Body of pancreas (tissue), 4 donors: ENCODE measurements at places on chromosomes 13 and 19.

DNA sequence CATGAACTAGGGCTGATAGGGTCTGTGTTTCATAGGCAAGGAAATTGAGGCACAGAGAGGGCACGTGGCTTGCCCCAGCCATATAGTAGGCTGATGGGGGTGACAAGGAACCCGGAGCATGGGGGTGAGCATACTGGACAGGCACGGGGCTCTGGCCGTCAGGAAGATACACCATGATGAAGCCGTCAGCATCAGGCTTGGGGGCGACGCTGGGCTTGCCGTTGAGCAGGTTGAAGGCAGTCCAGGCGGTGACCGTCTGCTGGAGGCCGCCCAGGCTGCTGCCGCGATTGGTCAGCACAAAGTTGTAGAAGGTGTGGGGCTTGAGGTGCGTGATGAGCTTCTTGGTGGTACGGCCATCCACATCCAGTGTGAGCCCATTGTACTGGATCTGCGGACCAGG lies 119.7 kb downstream of the PTPRS start:
- no peak for DNase-seq

GRCh38 chr19:35449359-35450043 lies 1.4 kb downstream of the FFAR2 start:
- DNase-seq, result no peak

- DNase-seq, result peak; percentile 43
These were observed 188.5 kb downstream of the FOXO1 start for GRCh38 chr13:40477623-40478608.

- DNase-seq, result no peak
These were observed 368 bp downstream of the KCNC3 start for GRCh38 chr19:50328873-50329145.

DNA sequence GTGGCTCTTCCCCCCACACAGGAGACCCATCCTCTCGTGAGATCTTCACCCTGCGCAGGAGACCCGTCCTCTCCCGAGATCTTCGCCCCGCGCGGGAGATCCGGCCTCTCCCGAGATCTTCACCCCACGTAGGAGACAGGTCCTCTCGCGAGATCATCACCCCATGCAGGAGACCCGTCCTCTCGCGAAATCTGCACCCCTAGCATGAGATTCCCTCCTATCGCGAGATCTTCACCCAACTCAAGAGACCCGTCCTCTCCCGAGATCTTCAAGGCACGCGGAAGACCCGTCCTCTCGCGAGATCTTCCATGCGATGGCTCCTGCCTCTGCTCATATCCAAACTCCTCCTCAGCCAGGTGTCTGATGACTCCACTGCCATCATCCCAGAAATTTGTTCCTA lies 24.3 kb downstream of the LAIR2 start:
- no peak for DNase-seq

- no peak for DNase-seq
These were observed 21.7 kb upstream of the RNF17 start for GRCh38 chr13:24742294-24742693.

DNA sequence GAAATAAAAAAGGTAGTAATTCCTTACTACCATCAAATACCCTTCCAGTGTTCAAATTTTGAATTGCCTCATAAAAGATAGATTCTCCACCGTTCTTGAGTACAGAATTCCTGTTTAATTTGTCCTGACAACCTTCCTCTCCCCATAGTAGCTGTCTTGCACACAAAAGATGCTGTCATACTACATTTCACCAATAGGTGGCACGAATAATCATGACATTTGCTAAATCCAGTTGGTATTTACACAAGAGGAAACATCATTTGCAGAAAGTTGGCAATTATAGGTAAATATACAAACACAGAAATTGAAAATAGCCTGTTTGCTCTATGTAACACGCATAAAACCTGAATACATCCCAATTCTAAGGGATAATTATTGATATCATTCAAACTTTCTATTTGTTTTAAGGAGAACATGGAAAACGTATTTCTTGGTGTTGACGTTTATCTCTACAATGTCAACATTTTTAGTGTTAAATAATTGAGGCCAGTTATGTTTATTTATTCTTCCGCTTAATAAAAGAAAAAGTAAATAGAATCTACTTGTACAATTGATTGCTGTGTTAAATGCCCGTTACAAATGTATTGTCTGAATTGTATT lies 58.3 kb upstream of the CLDN10 start:
- DNase-seq, result no peak

DNA sequence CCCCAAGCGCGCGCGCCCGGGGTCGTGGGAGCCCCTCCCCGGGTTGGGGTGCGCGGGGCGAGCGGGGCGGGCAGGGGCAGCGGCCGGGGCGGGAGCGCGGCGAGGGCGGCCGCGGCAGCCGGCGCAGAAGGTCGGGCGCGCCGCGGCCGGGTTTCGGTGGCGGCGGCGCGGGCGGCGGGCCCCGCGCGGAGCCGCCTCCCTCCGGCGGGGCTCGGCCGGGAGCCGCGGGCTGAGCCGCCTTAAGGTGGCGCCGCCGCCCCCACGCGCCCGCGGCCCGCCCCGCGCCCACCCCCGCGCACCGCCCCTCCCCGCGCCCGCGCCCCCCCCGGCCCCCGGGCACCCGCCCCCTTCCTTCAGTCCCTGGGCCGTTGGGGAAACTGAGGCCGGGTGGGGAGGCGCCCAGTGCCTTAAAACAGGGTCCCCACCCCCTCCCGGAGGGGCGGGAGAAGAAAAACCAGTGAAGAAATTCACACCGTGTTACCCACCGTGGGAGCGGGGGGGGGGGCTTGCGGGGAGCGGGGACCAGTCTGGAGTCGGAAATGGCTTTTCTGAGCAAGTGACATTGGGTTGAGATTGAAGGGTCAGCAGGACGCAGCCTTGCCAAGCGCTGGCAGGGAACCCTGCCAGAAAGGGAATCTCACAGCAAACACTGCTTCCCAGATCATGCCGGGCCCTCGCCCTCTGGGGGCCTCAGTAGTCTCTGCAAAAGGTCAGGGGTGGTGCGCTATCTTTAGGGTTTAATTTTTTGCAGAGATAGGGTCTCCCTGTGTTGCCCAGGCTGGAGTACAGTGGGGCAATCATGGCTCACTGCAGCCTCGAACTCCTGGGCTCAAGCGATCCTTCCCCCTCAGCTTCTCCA lies at the start of gene TLE2:
TLE2 (minus strand) TSS at position 216 of the 859 bp plus-strand sequence. CDS start 376 bp downstream, outside the sequence.
- peak; percentile 57 for DNase-seq

DNA sequence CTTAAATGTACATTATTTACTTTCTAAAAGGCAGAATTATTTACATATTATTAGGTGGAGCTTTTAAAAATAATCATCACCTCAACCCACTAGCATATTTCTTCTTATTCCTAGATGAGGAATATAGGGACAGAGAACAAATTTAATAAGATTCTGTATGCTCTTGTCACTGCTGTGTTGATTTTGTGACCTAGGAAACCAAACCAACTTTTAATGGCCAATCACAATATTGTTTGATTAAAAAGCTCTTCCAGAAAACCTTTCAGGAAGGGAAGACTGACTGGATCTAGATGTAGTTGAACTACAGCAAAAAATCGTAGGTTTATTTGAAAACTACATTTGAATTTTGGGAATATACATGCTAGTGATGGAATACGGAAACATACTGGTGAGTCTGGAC lies 91.8 kb upstream of the RAP2A start:
- DNase-seq, result no peak

- no peak for DNase-seq
These were observed 2.8 kb downstream of the PALM3 start for GRCh38 chr19:14059093-14059480.

DNA sequence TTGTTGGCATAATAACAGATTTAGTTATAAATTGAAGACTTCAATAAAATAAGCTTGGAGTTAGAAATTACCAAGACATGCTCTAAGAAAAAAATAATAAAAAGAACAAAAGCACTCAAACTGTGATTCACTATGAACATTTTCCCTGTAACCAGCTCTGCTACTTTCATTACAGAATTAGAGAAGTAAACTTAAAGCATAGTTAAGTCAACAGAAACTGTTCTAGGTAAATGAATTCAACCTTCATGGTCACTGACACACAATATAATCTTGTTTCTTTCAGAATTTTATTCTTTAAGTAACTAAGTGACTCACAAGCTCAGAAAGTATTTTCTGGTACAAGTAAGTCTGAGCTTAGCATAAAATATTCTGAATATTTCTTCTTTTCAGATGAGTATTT lies 136.3 kb downstream of the KLF5 start:
- no peak for DNase-seq

DNA sequence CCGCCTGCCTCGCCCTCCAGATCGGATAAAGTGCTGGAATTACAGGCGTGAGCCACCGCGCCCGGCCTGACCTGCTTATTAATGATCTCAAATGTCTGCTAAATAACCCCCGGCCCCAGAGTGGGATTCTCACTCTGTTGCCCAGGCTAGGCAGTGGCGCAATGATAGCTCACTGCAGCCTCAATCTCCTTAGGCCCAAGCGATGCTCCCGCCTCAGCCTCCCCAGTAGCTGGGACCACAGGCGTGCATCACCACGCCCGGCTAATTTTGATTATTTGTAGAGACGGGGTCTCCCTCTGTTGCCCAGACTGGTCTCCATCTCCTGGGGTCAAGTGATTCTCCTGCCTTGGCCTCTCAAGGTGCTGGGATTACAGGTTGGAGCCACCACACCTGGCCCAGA lies 626 bp upstream of the ATP5F1D start:
- no peak for DNase-seq

- DNase-seq, result no peak
These were observed 108.4 kb downstream of the DLEU7 start for GRCh38 chr13:50735071-50735470.

DNA sequence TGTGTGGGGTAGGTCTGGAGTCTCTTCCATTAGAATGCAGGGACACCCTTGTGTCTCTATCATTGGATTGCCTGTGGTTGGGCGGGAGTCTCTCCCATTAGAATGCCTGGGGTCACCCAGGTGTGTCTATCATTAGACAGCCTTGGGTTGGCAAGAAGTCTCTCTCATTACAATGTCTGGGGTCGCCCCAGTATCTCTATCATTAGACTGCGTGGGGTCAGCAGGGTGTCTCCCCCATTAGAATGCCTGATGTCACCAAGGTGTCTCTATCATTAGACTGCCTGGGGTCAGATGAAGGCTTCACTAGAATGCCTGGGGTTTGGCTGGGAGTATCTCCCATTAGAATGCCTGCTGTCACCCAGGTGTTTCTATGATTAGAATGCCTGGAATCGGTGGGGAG lies 1539.0 kb downstream of the UQCRFS1 start:
- DNase-seq, result no peak

DNA sequence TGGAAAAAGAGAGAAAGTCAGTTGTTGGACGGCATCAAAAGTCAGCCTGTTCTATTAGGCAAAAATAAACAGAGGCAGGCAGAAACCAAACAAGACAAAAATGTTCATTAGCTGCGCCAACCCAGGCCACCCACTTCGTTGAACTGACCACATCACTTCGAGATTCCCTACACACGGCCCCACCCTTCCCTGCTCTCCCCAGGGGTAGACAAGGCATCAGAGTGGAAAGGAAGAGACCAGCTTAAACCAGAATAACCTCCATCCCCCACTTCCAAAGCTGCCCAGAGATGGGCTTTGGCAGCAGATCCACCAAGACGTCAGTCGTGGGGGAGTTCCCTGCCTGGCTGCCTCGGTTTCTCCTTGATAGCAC lies 204.6 kb upstream of the TSHZ3 start:
- DNase-seq, result no peak

- peak; percentile 7 for DNase-seq
These were observed 669.2 kb downstream of the DIAPH3 start for GRCh38 chr13:59494560-59494970.

DNA sequence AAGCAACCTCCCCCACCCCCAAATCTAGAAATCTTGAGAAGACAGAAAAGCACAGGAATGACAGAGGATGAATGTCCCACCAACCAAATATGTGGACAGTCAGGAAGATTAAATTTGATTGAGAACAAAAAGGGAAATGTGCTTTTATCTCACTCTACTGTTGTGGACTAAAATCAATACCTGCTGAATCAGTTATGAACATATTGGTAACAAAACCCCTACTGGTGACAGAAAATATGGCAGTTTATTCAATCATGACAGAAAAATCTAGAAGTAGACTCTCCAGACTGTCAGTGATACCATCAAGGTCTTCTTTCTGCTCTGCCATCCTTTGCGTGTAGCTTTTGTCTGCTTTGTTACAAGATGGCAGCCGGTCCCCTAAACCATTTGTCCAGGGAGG lies 35.2 kb downstream of the FAM216B start:
- DNase-seq, result no peak

DNA sequence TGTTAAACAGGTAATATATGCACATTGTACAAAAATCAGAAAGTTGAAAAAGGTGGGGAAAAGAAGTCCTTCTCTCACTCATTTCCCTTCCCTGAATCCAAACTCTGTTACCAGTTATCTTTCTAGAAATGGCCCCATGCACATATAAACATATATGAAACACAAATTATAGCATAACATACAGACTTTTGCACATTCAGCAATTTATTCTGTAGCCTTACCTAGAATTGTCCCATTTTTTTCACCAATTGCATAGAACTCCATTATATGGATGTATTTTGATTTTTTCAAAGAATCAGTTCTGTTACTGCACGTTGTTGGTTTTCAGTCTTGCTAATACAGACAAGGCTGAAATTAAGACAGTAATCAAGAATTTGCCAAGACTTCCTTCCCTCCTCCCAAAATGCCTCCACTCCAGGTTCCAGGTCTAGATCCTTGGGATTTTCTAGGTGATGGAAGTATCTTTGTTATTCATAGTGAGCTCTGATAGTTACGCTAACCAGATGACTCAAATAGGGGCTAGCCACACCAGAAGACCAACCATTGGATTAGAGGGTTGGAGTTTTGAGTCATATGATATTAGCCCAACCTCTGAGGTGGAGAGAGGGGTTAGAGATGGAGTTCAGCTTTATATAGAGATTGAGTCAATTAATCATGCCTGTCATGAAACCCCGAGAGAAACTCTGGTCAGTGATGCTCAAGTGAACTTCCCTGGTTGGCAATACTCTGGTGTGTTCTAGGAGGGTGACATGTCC lies 30.7 kb downstream of the GPR180 start:
- DNase-seq, result no peak

GRCh38 chr13:41746259-41746658 lies 214.7 kb downstream of the VWA8 start:
- no peak for DNase-seq

DNA sequence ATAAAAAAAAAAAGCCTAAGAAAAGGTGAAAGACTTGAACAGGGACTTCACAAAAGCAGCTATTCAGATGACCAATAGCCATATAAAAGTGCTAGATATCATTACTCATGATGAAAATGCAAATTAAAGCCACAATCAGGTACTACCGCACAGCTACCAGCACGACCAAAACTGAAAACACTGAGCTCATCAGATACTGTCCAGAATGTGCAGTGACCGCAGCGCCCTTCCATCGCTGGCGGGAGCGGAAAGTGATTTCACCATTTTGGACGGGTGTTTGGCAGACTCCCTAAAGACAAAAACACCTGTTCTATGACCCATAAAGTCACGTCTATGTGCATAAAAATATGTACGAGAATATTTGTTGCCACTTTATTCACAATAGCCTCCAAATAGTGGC lies 60.7 kb downstream of the SLC6A16 start:
- DNase-seq, result no peak

DNA sequence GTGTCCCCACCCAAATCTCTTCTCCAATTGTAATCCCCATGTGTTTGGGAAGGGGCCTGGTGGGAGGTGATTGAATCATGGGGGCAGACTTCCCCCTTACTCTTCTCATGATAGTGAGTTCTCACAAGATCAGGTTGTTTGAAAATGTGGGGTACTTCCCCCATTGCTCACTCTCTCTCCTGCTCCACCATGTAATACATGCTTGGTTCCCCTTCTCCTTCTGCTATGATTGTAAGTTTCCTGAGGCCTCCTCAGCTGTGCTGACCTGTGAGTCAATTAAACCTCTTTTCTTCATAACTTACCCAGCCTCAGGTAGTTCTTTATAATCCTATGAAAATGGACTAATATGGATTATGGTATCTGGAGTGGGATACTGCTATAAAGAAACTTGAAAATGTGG lies 24.1 kb downstream of the ING1 start:
- DNase-seq, result no peak
